Right atrium auricular region (tissue), 2 donors: ENCODE measurements at places on chromosomes 6 and 20. TPM values are rescaled to one million over a fixed set of nuclear protein-coding genes. Genes with fewer than 3 reads are reported as not detected.
A peak's percentile ranks its signal among the peaks of the same experiment; 100 is the strongest.

- H3K4me1 ChIP-seq, result peaks cover 4% of the 10 kb centered on the region
- no peak overlapping the region for H3K4me3 ChIP-seq
- no peaks in the 10 kb centered on the region for H3K27me3 ChIP-seq
- H3K27ac ChIP-seq, result peak overlapping the region; percentile 25
Measured at GRCh38 chr20:50338479-50339391, 148.1 kb downstream of the CEBPB start.

- no peak for DNase-seq
- H3K4me3 ChIP-seq, result no peak overlapping the region
- no peaks in the 10 kb centered on the region for H3K27me3 ChIP-seq
- no peaks in the 10 kb centered on the region for H3K4me1 ChIP-seq
- H3K27ac ChIP-seq, result no peak overlapping the region
- H3K36me3 ChIP-seq, result peaks cover 45% of the 10 kb centered on the region
Measured at GRCh38 chr6:56567501-56567900, 75.2 kb downstream of the DST start.

DNA sequence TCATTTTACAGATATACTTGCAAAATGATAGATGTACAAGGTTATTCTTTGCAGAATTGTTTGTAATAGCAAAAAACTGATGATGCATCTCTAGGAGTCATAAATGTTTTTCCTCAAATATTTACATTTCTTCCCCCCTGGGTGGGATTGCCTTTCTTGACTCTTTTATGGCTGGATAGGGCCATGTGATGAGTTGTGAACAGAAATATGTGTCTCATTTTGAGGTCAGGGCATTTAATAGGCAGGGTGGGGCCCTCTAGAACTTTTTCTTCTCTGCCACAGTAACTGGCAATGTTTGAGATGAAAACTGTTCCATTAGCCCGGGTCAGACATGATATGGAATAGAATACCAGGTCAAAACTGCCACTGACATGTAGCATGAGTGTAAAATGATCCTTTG, 159.5 kb upstream of the SYNCRIP start:
- no peak for DNase-seq
- H3K27ac ChIP-seq, result no peak overlapping the region
- H3K4me1 ChIP-seq, result no peaks in the 10 kb centered on the region
- no peaks in the 10 kb centered on the region for H3K36me3 ChIP-seq

DNA sequence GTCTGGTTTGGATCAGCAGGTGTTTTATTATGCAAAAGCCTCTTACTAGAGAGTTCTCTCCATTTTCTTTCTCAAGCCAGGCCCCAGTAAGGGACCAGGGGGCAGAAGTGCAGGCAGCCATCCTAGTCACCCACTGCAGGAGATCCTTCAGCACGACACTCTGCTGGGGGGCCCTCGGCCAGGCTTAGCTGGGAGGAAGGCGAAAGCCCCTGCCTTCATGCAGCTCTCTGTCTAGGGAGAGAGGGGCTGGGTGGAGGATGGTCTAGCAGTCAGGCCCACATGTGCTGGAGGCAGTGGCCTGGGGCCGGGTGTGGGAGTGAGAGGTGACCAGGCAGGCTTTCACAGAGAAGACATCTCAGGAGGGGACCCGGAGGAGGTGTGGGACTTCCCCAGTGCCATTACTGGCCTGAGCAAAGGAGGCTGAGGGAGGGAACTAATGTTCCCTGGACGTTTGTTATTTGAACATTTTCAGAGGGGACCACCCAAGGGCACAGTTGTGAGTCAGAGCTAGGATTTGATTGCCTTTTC, 33.5 kb upstream of the VSTM2L start:
- no peaks in the 10 kb centered on the region for H3K4me1 ChIP-seq
- no peak overlapping the region for H3K27ac ChIP-seq
- no peak overlapping the region for H3K4me3 ChIP-seq
- peaks cover 27% of the 10 kb centered on the region for H3K36me3 ChIP-seq

FGD2 gene
- total RNA-seq, result 8.0 TPM

- no peaks in the 10 kb centered on the region for H3K4me1 ChIP-seq
- H3K36me3 ChIP-seq, result no peaks in the 10 kb centered on the region
- no peak for DNase-seq
- no peak overlapping the region for H3K27ac ChIP-seq
Measured at GRCh38 chr6:8175046-8175777, 72.9 kb upstream of the EEF1E1 start.
